ENCODE measurements at places on chromosomes 5 and 9.

DNA sequence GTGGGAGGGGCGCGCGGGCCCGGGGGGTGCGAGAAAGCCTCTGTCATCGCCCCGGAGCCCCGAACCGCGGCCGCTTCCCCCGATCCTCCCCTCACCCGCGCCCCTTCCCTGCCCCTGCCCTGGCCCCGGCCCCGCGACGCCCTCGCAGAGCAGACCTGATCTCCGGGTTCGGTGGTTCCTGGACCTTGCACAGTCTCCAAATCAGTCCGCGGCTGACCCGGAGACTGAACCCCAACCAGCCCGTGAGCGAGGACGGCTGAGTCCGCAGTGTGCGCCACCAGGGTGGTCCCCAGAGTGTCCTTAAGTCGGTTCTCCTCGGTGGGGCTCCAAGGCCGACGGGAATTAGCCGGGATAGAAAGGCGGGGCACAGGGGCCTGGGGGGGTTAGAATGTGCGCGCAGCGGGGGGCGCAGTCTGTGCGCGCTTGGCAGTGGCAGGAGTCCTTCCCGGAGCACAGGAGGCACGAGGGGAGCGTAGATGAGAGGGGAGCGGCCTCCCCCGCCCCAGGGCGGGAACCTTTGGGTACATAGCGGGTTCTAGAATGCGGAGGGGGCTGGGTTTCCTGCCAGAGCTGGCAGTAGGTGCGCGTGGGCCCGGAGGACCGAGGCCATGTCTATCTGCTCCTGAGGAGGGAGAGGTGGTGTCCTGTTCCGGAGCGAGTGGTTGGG, 779 bp downstream of the PKN3 start:
- no peak for DNase-seq

DNA sequence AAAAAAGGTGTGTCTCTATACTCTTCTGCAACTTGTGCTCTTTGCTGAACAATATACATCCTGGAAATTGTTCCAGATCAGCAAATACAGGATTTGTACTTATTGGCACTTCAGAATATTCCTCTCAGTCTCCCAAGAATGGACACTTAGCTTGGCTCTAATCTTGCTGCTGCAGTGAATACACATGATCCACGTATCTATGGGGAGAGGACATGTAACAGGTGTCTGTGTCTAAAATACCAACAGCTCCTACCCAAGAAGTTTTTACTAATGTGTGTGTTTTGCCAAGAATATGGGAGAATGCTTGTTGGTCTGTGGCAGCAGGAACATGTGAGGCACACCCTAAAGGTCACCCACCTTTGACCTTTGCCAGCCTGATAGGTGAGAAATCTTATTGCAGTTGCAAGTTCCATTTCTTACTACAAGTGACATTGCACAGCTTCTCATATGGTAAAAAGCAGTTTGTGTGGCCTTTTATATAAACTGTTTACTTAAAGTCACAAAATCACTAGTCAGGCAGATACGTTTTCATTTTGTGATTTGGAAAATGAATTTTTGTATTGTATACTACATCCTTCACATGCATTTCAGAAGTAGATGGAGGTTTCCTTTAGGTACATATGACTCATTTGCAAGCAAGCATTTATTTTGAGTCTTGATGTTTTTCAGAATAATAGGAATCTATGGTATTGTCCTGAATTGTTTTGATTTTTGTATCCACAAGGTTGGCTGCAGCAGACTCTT, 35.8 kb downstream of the PHF2 start:
- no peak for DNase-seq

DNA sequence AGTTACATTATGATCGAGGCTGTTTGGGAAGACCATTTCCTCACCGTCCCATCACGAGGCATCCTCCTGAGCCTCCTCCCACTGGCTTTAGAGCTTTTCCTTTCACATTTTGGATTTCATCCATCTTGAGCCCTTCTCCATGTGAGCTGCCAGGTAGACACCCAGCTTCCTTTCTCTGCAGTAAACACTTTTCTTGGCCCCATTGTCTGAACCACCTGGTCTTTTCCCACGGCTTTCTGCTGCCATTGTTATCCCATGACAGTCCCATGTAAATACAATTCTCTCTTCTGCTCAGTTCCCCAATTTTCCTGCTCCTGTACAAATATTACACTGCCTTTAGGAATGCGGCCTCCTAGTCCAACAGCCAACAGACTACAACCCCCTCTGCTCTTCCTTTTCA, 24.1 kb downstream of the UBE2QL1 start:
- no peak for DNase-seq

- no peak for DNase-seq
Measured at GRCh38 chr5:89055695-89056085, 172.7 kb upstream of the MEF2C start.

DNA sequence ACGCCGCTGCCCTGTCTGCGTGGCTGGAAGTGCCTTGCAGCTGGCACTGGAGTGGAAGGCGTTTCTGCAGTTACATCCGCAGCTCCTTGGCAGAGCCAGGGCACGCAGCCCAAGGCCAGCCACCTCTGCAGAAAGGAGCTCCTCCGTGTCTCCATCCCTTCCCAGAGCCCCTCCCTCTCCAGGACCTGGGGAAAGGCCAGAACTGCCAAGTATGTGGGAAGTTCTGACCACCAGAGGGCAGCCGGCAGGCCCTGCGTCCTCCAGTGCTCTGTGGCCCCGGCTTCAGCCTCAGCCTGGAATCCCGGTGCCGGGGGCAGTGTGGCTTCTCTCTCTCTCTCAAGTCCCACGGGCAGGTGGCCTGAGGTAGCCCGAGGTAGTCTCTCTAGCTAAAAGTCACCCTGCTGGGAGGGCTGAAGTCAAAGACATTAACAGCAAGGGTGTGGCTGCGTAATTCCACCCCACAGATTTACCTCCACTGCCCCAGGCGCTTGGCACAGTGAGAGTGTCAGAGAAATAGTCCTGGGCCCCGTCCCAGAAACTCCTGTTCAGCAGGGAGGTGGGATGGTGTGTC, 101.7 kb upstream of the FCN2 start:
- DNase-seq: no peak

DNA sequence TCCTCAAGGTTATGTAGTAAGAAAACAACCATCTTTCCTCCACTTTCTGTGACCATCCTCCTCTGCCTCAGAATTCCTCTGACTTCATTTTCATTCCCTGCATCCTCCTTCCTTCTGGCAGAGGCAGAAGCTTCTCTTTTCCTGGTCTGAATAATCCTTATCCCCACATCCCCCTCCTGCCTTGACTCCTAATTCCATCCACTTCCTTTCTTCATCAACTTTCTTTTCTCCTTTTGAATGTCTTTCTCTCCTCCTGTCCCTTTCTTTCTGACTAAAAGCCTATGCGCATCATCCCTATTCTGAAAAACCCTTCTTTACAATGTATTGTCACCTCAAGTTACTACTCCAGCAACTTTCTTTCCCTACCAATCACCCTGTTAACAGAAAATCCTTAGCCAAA, 79.0 kb downstream of the CDO1 start:
- no peak for DNase-seq

DNA sequence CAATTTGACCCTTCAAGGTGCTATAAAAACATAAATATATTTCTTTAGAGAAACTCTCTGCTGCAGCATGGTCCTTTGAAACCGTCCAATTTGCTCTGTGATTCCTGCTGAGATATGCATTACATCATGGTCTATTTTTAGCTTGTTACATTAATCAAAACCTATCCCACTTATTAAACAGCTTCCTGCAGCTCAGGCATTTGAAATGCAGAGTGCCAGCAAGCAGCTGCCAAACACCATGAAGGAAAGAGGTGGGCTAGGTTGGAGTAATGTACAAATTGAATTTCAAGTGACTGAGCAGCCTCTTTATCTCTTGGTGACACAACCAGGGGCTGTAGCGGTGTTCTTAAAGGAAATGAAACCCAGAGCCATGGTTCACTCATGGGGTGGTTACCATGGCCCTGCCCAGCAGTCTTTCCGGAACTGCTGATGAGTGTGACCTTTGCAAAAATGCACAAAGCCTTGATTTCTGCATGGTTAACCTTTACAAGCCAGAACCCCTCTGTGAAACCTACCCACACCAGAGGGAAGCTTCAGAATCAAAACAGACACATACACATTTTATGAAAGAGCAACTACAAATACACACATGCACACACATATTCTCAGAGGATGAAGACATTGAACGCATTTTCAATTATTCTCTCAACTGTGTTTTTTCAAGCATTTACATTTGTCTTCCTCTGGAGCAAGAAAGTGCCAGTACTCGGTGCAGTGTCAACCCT, 155.8 kb upstream of the ZNF608 start:
- no peak for DNase-seq

DNA sequence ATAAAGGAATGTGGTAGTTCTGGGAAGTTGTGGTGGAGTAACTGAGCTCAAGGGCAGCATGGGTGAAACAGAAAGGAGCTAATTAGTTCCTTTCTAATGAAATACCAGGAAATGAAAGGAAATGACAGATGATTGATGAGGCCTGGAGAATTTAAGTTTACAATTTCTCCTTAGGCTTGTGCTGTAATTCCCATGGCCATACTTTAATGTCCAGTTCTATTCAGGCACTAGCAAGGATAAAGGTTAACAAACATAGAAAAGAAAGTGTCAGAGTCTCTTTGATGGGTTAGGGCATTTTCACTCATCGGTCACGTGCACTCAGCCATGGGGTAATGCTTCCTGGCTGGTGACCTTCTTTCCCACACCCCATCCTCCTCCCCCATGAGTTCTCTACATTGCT, 70.3 kb downstream of the CTSL start:
- DNase-seq: no peak

DNA sequence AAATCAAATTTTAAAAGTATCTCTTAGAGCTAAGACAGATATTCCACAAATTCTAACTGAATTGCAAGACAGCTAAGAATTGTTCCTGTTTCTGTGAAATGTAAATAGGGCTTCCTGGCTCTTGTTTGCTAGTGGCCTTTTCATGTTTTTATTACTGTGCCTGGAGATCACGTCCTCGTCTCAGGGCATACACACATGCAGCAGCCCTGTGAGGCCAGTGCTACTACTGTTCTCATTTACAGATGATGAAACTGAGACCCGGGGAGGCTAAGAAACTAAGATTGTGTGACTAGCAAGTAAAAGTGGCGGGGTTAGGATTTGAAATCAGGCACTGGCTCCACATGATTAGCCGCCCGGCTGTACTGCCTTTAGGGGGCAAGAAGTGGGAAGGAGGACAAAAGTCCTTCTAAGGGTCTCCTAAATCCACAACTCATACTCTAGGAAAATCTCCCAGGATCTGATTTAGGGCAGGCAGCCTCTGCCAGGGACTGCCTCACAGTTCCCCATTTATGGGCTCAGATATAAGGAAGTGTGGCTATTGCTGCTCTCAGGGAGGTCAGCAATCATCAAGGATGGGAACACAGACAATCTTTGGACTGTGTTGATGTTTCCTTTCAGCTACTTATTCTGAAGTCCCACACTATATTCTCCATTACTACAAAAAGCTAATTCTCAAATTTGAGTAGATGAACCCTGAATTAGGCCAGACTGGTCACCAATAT, 7.9 kb downstream of the PRUNE2 start:
- DNase-seq: no peak

- peak; percentile 77 for DNase-seq
Measured at GRCh38 chr9:16626577-16627130, 243.8 kb downstream of the BNC2 start.

DNA sequence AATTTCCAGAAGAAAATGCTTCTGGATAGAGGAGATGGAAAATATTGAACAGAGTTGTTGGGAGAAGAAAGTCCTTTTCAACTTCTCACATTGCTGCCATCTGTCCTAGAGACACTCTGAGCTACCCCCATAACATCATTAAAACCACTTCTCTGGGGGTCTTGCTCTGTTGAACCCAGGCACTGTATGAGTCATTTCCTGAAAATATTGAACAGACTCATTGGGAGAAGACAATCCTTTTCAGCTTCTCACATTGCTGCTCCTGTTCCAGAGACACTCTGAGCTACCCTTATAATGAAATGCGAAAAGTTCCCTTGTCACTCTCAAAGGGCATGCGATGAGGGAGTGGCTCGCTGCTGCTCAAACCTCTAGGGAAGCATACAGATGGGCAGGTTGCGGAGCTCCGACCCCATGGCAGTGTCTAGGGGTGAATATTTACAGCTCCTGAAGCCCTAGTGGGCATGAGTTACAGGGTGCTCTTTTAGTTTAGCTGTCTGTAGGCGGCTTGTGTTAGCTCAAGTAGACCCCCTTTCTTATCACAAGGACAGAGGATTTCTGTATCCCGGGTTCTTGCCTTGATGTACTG, 90.7 kb downstream of the CDKN2A start:
- no peak for DNase-seq

- DNase-seq: no peak
Measured at GRCh38 chr5:42927730-42928129, 112.4 kb downstream of the ANXA2R start.

GRCh38 chr5:39441838-39442237, 17.1 kb upstream of the DAB2 start:
- no peak for DNase-seq

DNA sequence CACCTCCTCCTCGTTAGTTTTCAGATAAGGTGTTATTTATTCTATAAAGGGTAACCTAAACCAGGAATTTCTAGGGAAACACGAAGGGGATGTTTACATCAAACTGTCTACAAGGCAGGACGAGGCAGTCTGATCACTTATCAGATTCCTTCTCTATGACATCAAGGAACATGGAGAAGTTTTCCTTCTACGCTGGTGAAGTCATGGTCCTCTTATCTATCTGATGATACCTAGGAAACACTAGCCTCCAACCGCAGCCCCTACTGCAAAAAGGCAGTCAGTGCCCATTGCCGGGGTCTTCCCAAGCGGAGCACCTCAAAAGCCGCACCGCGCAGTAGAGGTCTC, 1.5 kb downstream of the MPDZ start:
- no peak for DNase-seq

DNA sequence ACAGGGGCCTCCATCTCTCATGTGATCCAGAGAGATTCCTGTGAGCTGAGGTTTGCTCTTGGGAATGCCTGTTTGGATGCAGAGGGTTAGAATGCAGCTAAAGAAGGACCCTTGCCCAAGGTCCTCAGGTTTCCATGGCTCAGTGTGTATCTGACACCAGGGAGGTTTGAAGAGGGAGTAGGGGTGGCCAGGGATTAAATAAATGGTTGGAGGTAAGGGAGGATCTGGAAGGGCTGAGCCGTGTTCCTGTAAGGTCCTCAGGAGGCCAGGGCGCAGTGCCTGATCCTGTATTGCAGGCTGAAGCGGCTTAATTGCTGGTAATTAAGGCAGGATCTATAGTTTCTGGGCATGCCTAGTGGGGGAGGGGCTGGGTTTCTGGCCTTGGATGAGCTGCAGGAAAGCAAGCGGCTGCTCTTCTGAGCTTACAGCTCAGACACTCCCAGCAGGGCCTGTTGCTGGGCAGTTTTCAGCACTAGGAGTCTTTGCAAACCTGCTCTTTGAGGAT, 41.5 kb upstream of the MAP1B start:
- peak; percentile 34 for DNase-seq

DNA sequence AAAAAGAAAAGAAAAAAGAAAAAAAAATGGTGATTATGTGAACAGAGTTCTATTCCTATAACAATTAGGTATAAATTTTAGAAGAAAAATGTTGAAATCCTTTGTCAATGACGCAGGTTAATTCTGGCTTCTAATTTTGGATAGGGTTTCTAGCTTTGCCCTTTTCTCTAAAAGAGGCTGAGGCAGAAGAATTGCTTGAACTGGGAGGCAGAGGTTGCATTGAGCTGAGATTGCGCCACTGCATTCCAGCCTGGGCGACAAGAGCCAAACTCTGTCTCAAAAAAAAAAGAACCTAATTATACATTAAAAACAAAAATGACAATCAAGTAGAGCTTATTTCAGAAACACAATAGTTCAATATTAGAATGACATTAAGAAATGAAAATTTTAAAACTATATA, 2.9 kb downstream of the STXBP1 start:
- no peak for DNase-seq

Data from amniotic stem cell (primary cell).